Activated T-cell treated with anti-CD3 and anti-CD28 coated beads, Interleukin-2, amount 50 U/mL, for 4 hours (primary cell): ENCODE measurements at places on chromosomes 11 and 22. TPM values are rescaled to one million over a fixed set of nuclear protein-coding genes. Genes with fewer than 3 reads are reported as not detected.

The EFEMP2 gene
- 2.0 TPM for total RNA-seq

The ART5 gene
- total RNA-seq: not detected

The MYO18B gene
- total RNA-seq: not detected

The NPAS4 gene
- not detected for total RNA-seq

The TTC28 gene
- 0.66 TPM for total RNA-seq

The GPR83 gene
- total RNA-seq: not detected

The ZC3H12C gene
- 0.35 TPM for total RNA-seq

The ANAPC15 gene
- total RNA-seq: 68.9 TPM

The ABTB2 gene
- 7.7 TPM for total RNA-seq

The KCNJ1 gene
- not detected for total RNA-seq

The TRIM49 gene
- total RNA-seq: not detected

The IGLL1 gene
- total RNA-seq: not detected

The SYCE3 gene
- not detected for total RNA-seq

The SCGB2A2 gene
- not detected for total RNA-seq

The OR5AK2 gene
- not detected for total RNA-seq

The OR4C15 gene
- total RNA-seq: not detected

The P2RX6 gene
- not detected for total RNA-seq

The RIC3 gene
- 16.6 TPM for total RNA-seq

The APOA4 gene
- total RNA-seq: not detected
